ENCODE measurements at places on chromosomes 1 and 21. TPM values are rescaled to one million over a fixed set of nuclear protein-coding genes. Genes with fewer than 3 reads are reported as not detected.

DNA sequence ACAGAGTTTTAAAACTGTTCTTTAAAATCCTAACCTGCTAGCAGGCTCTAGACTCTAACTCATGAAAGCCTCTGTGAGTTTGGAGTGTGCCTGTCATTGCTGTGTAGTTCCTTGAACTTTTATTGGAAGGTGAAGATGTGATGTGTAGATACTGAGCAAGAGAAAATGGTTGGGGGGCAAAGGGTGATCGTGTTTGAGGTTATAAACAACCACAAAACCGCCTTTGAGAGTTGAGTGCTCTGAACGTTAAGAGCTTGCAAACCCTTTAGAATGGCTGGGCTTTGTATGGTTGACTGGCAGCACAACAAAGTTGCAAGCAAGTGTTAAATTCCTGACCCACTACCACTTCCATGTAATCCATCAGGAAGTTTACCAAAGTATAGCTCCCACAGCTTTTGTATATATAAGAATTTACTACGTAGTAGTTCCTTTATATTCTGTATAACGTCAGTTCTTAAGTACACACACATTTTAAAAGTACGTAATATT, 19.6 kb downstream of the BACE2 start:
- no peak for DNase-seq

DNA sequence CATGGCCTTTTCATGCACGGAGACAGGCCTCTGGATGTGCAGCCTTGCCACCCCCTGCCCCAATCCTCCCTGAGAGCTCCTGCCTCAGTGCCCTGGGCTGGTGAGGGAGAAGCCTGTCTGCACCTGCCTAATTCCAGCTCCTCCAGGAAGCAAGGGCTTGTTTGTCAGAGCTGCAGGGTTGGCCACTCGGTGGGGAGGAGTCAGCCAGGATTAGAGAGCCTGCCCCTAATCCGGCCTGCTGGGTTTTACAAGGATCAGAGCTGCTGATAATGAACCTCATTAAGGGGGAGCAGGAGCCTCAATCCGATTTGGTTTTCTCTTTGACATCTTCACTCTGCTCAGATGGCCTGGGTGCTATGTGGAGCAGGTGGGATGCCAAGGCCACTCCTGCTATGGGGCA, 31.9 kb upstream of the LHX4 start:
- DNase-seq, result no peak

GRCh38 chr1:91217911-91218310, 186.7 kb downstream of the HFM1 start:
- no peak for DNase-seq

GRCh38 chr1:219149953-219150352, 23.7 kb upstream of the LYPLAL1 start:
- DNase-seq, result no peak

DNA sequence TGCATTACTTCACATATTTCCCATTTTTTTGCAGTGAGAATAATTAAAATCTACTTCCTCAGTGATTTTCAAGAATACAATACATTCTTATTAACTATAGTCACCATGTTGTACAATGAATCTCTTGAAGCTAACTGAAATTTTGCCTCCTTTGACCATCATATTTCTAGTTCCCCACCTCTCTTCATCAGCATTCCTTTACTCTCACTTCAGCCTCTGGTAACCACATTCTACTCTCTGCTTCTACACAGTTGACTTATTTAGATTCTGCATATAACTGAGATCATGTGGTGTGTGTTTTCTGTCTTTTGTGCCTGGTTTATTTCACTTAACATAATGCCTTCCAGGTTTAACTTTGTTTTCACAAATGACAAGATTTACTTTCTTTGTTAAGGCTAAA, 304.4 kb upstream of the LYPLAL1 start:
- no peak for DNase-seq

GRCh38 chr1:30955448-30956015, 47.0 kb upstream of the SDC3 start:
- DNase-seq, result no peak

DNA sequence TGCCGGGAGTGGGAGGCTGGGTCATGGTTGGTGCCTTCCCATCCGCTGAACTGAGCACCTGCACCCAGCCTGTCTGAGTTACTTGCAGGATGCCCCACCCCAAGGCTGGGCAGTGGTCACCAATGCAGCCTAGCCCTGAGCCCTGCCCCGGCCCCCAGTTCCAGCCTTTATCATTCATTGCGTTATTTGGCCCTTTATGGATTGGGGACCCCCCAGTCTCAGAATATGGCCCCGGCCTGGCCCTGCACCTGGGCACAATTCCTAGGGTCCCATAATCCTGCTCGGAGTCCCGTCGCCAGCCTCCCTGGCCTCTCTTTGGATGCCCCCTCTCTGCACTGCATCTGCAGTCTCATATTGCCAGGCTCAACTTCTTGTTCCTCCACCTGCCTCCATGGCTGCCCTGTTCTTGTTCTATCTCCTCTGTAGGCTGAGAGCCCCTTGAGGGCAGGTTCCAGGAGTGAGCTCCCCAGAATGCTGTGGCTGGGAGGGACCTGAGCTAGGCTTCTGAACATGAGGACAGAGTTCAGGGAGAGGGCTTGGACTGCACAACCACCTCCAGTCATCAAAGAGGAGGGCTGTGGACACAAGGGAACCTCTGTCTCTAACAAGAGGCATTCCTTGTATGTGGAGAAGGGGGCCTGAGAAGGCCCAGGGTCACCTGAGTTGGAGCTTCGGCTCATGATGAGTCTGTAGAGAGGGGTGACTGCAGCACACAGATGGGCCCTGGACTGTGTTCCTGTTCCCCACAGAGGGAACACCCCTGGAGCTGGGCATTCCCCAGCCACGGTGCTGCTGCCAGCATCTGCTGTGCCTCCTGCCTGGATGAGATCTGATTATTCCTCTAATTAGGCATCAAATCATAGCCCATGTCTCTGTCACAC, 1.1 kb upstream of the KNCN start:
- no peak for DNase-seq

DNA sequence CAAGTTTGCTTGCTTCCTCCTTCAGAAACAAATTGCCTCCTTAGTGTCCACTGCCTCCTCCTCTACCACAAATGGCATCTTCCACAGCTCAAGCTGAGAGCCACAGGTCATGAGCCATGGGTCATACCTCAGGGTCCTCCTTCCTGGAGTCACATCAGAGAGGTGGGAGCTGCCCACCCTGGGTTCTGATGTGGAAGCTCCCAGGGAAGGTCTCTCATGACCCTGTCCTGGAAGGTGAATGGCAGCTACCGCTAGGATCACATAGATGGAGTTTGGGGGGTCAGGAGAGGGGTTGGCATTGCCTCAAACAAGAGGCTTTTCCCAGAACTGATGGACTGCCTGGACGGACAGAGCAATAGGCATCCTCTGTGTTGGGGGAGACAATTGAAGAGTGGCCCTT, 321.4 kb downstream of the MATN1 start:
- no peak for DNase-seq

DNA sequence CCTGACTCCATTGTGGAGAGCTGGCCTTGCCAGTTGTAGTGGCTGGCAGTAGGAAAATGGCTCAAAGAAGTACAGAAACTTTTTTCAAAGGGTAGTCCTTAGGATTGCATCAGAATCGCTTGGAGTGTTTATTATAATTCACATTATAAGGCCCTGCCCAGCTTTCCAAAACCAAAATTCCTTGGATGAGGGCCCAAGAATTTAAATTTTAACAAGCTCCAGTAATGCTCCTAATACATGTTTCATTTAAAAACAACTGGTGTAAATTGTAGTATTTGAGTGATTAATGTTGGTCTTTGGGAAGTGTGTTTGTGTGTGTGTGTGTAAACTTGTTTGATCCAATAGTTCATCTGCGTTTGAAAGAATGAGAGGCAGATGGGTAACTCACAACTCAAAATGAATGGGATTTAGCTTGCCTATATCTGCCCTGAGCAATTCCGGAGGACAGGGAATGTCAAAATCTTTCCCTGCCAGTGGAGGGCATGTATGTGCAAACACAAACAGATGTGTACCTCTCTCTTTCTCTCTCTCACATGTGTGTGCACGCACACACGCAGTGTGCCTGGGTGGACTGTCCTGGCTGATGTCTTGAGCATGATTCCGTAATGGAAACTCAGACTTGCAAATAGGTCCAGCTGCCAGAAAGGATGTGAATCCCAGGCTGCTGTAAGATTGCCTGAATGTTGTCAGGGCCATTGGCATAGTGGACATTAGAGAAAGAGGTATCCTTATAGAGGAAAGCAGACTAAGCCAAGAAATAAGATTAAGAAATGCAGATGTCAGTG, 293.1 kb downstream of the LMX1A start:
- no peak for DNase-seq

The EPHA2 gene
- 2.6 TPM for polyA plus RNA-seq

The KRTAP19-1 gene
- polyA plus RNA-seq, result not detected

The LY9 gene
- 0.15 TPM for polyA plus RNA-seq
